CD4-positive, alpha-beta T cell treated with Interleukin-1 beta for 1 hour (primary cell): ENCODE measurements at places on chromosomes 1 and 21.
A peak's percentile ranks its signal among the peaks of the same experiment; 100 is the strongest.

GRCh38 chr1:64744492-64745180 is at the start of gene RAVER2:
Gene RAVER2, plus strand, starts transcription at chr1:64745075. Its CDS starts 98 bp downstream, at chr1:64745173.
- peak; percentile 58 for DNase-seq

DNA sequence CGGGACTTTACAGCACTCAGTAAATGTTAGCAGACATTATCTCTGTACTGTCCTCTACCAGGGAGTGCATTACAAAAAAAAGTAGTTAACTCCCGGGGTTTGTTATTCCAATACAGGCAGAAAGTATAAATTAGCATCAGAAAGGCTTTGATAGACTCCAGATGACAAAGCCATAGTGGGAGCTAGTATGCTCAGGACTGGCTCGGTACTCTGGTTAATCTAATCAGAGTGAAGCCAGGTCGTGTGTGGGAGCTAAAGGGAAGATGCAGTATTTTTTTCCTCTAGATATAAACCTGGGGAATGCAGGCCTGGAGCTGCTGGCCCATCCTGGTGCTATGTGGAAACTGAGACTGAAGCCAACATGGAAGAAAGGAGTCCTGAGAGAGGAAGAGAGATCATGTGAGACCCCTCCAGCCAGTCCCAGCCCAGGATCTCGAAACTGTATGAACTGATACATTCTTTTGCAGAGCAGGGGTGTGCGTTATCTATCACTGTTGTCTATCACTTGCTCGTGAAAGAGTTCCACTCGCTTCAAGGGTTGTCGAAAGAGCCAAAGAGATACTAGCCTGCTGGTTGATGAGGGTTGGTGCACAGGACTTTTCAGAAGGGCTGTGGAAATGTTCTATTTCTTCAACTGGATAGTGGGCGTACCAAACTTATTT is 125.8 kb downstream of the PLPP3 start:
- DNase-seq: no peak

DNA sequence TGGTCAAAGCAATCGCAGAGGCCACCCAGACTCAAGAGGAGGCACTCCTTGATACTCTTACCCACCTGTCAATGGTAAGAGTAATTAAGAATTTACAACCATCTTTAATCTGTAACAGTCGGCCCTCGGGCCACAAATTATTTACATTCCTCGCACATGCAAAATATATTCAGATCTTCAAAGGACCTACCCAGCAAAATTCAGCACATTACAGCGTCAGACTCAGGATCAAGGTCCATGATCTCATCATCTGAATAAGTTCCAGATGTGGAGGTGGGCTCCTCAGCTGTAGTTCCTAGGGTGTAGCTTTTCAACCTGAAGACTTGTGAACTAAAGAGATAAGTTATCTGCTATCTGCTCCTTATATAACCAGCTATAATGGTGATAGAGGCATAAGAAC is 17.1 kb upstream of the RNF11 start:
- no peak for DNase-seq

GRCh38 chr1:125064481-125064880 is 3879.7 kb downstream of the SRGAP2C start:
- DNase-seq: no peak
